Naive thymus-derived CD8-positive, alpha-beta T cell (primary cell): ENCODE measurements at places on chromosomes 13 and 19. TPM values are rescaled to one million over a fixed set of nuclear protein-coding genes. Genes with fewer than 3 reads are reported as not detected.
A peak's percentile ranks its signal among the peaks of the same experiment; 100 is the strongest.

Gene FAM83E
- not detected for polyA plus RNA-seq

Gene EEF1AKMT1
- polyA plus RNA-seq = 23.7 TPM

Gene THSD8
- 3.1 TPM for polyA plus RNA-seq

Gene ZNF763
- polyA plus RNA-seq = 2.6 TPM

Gene ZNF358
- 2.5 TPM for polyA plus RNA-seq

Gene IRGC
- polyA plus RNA-seq = not detected

Gene PSG7
- not detected for polyA plus RNA-seq

- DNase-seq = no peak
These were observed 3.9 kb upstream of the KLK1 start for GRCh38 chr19:50827476-50827875.

- peak; percentile 78 for DNase-seq
These were observed 7.7 kb downstream of the PNMA8B start for GRCh38 chr19:46487802-46488445.

DNA sequence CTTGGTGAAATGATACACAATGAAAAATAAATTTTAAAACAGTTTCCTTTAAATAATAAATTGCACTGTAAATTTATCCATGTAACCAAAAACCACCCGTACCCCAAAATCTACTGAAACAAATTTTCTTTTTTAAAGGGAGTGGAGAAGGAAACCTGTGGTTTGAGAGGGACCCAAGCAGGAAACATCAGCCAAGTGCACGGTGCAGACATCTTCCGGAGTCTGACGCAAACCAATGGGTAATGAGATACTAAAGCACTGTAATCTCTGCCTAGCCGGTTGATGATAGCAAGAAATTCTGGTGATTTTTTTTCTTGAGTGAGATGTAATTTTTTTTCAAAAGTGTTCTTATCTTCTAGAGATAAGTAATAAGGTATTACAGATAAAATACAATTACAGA, 115.4 kb downstream of the ABCC4 start:
- DNase-seq = peak; percentile 73

DNA sequence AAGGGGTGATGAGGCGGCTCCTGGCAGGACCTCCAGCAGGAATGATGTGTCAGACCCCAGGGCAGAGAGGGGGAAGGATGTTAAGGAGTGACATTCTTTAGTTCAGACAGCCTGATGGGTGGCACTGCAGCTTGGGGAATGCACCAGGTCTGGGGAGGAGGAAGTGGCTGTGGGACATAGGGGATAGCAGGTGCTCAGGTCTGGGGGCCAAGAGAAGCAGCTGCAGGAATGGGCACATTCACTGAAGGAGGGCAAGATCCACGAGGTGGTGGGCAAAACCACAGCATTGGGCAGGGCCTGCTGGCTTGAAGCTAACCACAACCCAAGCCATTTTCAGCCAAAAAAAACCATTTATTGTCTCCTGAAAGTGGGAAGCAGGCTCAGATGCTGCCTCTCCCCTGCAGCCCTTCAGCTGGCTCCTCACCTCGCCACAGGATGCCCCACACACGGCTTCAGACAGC, 26.5 kb downstream of the COMP start:
- DNase-seq = no peak

GRCh38 chr19:37954421-37954874, 47.4 kb downstream of the SIPA1L3 start:
- no peak for DNase-seq

DNA sequence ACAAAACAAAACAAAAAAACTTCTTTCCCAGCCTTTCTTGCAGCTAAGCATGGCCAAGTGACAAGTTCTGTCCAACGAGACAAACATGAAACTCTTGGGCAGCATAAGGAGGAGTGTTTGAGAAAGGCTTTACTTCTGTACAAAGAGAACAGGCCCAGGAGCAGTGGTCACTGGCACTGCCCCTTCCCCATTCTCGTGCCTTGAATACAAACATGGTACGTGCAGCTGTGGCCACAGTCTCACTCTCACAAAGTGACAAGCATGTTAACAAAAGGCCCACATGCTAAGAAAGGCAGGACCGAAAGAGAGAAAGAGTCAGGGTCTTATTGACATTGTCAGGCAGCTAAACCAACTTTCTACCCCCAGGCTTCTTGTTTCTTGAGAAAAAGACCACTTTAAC, 19.8 kb upstream of the SLC25A30 start:
- no peak for DNase-seq

DNA sequence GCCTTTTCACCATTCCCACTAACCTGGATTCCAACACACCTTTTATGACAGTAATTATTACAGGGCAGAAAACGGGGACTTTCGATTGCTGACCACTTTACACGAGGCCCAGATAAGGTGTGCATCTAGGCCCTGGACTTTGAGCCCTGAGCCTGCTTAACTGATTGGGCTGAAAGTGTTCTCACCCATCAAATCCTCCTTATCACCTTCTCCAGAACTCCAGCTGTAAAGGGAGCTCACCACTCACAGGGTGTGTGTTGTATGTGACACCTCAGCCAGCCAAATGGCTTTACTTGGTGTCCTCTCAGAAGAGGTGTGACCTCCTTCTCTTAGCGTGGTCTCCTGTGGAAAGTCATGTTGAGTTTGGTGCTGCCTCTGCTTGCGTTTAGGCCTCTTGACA, 36.5 kb downstream of the SIPA1L3 start:
- DNase-seq = no peak

DNA sequence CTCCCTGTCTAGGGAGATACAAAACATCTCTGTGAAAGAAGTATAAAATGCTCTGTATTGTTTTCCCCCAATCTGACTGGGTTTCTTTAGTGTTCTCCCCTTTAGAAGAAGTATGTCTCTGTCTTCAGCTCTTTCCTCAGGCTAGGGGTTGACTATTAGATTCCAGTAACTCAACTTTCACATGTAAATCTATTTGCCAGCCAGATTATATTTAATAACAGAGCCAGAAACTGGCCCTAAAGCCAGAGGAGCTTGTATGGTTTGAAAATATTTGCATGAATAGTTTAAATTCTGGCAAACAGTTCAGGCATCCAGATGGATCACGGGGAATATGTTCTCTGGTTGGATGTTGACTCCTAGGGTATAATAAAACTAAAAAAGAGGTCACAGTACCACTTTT, 22.3 kb upstream of the CYSLTR2 start:
- no peak for DNase-seq

DNA sequence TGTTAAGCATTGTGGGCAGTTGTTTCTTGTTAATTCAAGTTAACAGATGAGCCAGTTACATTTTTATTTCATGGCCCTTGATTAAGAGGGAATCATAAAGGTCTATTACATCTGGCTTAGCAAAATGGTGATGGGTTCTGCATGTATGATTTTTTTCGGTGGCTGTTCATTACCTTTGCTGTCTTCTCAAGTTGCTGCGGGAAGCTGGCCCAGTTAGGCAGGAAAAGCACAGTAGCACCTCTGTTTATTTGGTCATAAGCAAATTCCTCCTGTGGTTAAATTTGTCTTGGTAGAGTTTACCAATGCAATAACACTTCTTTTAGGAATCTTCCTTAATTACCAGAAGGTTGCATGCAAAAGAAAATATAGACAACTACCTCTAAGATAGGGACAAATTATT, 104.5 kb downstream of the FRY start:
- no peak for DNase-seq

GRCh38 chr13:93963266-93964145, 516.0 kb downstream of the DCT start:
- no peak for DNase-seq

DNA sequence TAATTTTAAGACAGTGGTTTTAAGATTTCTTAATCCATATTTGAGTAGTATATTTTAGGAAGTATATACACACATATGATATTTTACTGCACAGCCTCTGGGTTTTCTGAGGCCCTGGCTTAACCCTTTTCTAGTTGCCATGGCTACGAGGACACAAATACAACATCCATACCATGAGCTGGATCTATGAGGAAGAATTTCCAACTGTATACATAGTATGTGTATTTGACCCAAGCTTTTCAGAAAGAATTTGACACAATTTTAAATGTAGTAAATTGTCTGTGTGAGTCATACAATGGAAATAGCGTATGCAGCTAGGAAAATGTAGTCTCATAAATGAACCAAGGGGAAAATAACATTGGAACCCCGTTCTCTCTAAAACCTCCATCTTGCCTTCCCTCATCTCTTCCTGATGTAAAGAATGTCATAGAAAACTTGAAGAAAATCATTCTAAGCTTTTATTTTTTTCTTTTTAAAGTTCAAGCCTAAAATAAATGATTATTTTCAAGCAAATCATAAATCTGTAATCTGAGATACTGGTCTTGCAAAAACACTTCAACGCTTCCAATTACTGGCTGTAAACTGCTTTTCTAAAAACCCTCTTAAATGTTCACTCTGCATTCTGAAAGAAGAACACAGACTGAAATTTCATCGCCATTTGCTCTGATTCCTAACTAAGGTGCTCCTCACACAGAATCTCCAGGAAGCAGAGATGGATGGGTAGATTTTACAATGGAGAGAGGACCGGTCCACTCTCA, 172.4 kb downstream of the LACC1 start:
- DNase-seq = no peak

DNA sequence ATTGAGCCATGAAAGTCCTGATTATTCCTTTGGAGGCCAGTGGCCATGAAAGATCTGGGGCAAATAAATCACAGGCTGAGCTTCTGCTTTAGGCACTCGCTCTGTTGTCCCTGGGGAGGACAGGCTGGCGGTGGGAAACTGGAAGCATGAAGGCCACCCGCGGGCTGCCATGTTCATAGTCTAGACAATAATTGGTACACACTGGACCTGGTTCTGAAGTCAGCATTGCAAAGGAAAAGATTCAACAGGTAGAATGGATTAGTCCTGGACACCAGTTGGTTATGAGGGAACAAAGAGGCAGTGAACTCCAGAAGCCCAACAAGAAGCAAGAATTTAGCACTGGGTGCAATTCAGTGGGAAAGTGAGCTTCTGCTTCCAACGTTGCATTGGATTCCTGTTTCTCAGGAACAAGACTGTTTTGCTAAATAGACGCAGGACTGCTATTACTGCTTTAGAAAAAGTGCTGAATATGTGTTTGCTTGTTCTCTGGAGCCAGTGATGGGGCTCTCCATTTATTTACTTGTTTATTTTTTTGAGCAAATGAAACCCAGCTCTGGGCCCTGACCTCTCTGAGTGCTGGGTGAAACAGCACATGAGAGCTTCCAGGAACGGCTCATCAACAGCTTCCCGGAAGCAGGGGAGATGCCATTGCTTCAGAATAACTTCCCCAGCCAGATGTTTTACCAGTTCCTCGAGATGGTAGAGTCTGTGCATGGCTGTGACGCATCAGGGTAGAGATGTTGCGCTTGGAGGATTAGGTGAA, 336.4 kb downstream of the ZNF536 start:
- no peak for DNase-seq

- no peak for DNase-seq
These were observed 312.6 kb downstream of the SLITRK6 start for GRCh38 chr13:85486663-85487062.

DNA sequence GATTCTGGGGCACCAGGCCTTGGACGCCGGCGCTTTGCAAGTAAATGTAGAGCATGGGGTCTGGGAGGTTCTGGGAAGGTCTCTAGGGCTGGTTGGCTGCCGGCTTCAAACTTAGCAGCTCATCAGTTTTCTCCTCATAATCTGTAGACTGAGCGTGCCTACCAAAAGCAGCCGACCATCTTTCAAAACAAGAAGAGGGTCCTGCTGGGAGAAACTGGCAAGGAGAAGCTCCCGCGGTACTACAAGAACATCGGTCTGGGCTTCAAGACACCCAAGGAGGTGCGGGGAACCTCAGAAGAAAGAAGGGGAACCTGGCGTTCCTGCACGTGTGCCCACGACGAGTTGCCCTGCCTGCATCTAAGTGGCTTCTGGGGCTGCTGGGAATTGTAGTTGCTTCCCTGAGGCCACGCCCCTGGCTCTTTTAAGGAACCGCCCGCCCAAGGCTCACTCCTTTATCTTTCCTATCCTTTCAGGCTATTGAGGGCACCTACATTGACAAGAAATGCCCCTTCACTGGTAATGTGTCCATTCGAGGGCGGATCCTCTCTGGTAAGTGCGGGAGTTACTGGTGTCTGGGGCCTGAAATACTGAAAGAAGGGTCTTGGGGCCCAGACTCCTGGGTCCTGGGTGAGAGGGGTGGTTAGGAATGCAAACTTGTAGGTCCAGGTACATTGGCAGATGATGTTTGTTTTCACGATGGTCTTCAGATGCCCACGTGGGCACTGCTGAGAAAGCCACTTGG, 984 bp downstream of the RPS11 start:
- DNase-seq = peak; percentile 76

DNA sequence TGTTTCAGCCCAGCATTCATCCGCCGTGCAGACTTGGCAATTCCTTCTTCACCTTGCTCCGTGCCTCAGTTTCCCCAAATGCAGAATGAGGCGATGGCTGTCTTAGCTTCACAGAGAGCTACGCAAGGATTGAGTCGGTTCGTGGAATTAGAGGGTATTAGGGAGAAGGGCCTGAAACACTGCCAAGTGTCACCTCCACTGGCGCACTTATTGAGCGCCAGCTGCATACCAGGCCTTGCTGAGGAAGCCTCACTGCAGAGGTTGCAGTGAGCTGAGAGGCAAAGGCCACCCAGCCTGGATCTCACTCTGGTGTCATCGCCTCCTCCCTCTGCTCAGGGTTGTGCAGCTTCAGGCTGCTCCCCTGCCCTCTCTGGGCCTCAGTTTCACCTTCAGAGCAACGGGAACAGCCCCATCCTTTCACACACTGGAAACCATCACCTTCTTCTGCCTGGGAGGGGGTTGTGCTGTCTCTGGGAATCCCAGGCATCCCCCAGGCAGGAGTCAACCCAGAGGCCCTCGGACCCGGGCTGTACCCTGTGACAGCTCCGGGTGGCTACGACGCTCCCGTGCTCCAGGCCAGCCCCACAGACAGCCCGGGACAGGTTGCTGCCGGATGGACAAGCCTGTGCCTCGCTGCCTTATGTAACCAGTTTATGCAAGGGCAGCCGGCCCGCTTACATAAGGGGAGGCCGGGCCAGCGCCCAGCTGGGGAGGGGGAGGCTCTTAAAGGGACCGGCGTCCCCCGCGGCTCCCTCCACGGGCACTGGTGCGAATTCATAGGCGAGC, 31.9 kb downstream of the NFIC start:
- DNase-seq = no peak

DNA sequence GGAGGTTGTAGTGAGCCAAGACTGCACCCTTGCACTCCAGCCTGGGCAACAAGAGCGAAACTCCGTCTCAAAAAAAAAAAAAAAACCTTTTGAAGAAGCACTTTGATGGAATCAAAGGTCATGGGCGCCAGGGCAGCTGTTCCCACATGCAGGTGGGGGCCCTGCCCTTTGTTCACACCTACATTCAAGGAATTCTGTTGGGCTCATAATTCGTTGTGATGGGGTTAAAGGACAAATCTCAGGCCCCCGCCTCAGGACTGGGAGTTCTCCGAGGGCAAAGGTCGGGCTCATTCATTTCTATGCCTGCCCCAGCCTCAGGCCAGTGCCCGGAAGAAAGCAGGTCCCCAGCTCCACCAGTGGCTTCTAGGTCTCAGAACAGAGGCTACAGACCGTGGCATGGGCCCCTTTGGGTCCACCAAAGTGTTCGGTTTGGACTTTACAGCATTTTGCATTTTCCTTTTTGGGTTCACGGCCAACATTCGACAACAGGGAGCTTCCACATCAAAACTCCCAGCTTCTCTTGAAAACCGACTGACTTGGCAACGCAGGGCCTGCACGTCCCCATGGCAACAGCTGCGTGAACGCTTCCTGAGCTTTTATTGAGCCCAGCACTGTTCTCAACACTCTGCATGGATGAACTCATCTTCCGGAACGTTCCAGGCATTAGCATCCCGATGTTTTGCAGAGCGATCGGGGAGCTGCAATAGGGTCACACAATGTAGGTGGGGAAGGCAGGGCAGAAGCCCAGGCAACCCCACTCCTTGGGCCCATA, 10.1 kb upstream of the GTF2F1 start:
- no peak for DNase-seq

- no peak for DNase-seq
These were observed 47.0 kb downstream of the SACS start for GRCh38 chr13:23386533-23386932.
